Cardiac muscle cell (in vitro differentiated cells and primary cell): ENCODE measurements at places on chromosomes 5 and 9. TPM values are rescaled to one million over a fixed set of nuclear protein-coding genes. Genes with fewer than 3 reads are reported as not detected.

- no peaks in the 10 kb centered on the region for H3K36me3 ChIP-seq
- H3K4me3 ChIP-seq = no peak overlapping the region
- H3K27me3 ChIP-seq = no peaks in the 10 kb centered on the region
- H3K27ac ChIP-seq = no peak overlapping the region
- H3K4me1 ChIP-seq = no peaks in the 10 kb centered on the region
Measured at GRCh38 chr5:18961234-18961633, 1026.8 kb downstream of the CDH18 start.

DNA sequence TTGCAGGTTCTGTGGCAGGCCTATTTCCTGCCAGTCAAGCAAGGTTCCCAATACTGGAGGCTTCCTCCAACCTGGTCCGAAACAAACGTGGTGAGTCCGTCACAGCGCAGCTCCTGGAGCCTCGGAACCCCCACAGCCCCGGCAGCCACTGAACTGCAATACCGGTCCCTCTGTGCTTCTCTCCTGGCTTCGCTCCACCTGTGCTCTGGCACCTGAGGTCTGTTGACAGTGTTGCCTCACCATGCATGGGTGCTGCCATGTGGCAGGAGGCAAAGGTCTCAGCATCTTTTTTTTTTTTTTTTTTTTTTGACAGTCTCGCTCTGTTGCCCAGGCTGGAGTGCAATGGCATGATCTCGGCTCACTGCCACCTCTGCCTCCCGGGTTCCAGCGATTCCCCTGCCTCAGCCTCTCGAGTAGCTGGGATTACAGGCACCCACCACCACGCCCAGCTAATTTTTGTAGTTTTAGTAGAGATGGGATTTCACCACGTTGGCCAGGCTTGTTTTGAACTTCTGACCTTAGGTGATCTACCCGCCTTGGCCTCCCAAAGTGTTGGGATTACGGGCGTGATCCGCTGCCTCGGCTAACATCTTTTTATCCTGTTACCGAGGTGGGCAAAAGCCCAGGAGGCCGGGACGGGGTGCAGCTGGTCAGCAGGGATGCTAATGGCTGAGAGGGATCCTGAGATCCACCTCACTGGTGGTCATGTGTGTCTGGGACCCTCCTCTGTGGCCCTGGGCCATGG lies 57.1 kb upstream of the RNU6ATAC start:
- no peak for DNase-seq
- no peak overlapping the region for H3K27ac ChIP-seq
- no peaks in the 10 kb centered on the region for H3K36me3 ChIP-seq
- peaks cover 12% of the 10 kb centered on the region for H3K4me1 ChIP-seq

DNA sequence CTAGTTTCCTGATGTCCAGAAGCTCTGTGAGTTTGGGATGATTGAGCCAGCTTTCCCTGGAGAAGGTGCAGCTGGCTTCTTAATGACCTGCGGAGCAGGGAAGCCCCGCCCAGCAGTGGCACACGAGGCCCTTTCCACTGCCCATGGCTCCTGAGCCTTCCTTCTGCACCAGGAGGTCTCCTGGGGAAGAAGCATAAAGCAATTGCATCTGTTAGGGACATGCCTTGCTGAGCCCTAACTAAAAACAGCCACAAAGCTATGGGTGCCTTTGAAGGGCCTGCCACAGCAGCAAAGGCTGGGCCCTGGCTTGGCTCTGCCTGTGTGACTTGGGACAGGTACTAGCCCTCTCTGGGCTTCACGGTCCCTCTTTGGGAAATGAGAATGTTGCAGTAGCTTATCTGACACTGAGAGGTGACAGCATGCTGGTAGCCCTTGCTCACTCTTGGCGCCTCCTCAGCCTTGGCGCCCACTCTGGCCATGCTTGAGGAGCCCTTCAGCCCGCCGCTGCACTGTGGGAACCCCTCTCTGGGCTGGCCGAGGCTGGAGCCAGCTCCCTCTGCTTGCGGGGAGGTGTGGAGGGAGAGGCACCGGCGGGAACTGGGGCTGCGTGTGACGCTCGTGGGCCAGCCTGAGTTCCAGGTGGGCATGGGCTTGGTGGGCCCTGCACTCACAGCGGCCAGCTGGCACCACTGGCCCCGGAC lies 218.4 kb downstream of the FSTL4 start:
- no peaks in the 10 kb centered on the region for H3K27me3 ChIP-seq
- H3K36me3 ChIP-seq = no peaks in the 10 kb centered on the region
- H3K27ac ChIP-seq = no peak overlapping the region
- no peak overlapping the region for H3K4me3 ChIP-seq
- no peaks in the 10 kb centered on the region for H3K4me1 ChIP-seq

DNA sequence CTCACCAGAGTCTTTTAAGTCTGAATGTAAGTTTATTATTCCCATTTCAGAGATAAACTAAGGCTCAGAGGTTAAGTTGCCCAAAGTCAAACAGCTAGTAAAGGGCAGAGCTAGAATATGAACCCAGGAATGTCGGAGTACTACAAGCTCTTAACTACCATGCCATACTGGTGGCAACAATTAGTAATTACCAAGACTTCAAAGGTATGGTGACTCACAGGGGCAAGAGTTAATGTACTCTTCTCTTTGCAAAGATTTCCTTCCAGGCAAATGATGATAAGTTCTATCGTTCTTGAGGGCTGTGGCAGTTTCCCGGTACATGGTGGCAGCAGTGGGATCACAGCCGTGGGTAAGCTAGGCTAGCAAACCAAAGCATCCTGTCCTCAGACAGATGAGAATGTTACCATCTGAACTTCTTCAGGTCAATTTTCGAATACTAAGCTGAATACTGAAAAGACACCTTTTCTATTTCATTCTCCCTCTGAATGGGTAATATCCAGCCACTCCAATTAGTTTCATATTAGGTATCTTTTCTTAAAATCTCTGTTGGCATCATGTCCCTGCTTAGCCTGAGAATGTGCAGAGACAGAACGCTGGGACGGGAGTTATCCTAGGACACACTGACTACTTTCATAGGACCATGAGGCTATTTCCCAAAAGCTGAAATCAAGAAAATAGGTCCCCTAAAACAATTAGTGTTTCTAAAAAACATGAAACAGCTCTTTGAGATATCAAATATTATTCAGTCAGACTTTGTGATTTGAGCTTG lies 117.0 kb upstream of the NR5A1 start:
- no peak overlapping the region for H3K4me3 ChIP-seq
- peaks cover 7% of the 10 kb centered on the region for H3K4me1 ChIP-seq
- H3K36me3 ChIP-seq = no peaks in the 10 kb centered on the region
- DNase-seq = no peak
- H3K27ac ChIP-seq = no peak overlapping the region
- no peaks in the 10 kb centered on the region for H3K27me3 ChIP-seq

DNA sequence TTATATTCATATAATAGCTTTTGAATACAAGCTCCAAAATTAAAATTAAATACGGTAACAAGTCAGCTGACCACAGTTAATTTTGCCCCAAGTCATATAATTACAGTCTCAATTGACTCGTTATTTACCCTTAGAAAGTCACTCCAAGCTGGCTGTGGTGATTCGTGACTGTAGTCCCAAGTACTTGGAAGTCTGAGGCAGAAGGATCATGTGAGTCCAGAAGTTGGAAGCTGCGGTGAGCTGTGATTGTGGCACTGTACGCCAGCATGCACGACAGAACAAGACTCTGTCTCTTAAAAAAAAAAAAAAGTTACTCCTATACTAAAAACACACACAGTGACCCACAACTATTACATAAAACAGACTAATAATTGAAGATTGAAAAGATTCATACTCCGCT lies 31.6 kb upstream of the DTWD2 start:
- H3K4me3 ChIP-seq = no peak overlapping the region
- no peaks in the 10 kb centered on the region for H3K27me3 ChIP-seq
- no peaks in the 10 kb centered on the region for H3K36me3 ChIP-seq
- H3K27ac ChIP-seq = no peak overlapping the region

GRCh38 chr5:1494780-1495524 lies 28.8 kb downstream of the LPCAT1 start:
- no peak for DNase-seq
- no peak overlapping the region for H3K4me3 ChIP-seq
- no peaks in the 10 kb centered on the region for H3K4me1 ChIP-seq
- H3K27me3 ChIP-seq = no peaks in the 10 kb centered on the region
- no peaks in the 10 kb centered on the region for H3K36me3 ChIP-seq

DNA sequence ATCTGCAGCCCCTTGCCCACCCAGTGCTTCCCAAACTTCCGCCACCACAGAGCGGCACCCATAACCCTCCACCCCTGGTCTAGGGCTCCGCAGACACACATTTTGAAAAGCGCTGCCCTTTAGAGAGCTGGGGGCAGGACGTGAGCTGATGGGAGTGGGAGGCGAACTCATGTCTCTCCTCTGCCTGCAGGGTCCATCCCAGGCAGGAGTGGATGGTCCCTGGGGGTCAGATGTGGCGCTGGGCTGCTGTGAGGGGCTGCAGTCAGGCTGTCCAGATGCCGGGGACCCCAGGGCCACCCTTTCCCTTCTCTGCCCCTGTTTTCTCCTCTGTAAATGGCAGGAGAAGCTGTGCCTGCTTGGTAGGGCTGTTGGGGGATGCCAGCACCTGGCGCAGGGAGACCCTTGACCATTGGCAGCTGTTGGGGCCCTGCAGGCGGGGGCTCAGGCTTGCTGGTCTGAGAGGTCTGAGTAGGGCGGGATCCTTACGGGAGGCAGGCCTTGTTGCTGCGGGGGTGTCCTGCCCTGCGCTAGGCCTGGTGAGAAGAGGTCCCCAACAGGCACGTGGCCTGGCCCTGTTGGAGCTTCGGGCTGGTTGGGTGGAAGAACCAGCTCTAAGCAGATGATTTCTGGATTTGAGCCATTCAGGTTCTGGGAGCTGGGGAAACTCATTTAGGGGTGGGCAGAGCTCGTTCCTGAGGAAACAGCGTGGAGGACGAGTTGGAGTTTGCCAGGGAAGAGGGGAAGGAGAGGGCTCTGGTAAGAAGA lies 10.3 kb upstream of the RNU6ATAC start:
- DNase-seq = no peak
- H3K4me1 ChIP-seq = peaks cover 9% of the 10 kb centered on the region
- no peaks in the 10 kb centered on the region for H3K27me3 ChIP-seq
- H3K36me3 ChIP-seq = no peaks in the 10 kb centered on the region
- no peak overlapping the region for H3K4me3 ChIP-seq

DNA sequence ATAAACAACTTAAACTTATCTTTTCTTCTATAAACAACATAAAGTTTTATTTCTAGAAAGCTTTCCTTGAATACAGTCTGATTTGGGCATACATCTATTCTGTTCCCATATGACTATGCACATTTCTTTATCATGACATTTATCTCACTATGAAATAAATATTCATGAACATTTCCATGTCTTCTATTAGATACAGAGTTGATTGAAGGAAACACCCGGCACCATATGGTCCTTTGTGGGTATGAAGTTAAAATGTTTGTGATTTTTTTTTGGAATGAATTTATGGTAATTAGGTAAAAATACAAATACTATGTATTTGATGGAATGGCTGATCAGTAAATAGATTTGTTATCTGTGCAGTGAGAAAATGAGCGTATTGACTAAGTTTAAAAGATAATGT lies 1209.8 kb upstream of the ACO1 start:
- no peak overlapping the region for H3K4me3 ChIP-seq
- H3K27me3 ChIP-seq = no peaks in the 10 kb centered on the region
- no peak for DNase-seq
- H3K27ac ChIP-seq = no peak overlapping the region

GRCh38 chr5:165714598-165714997 lies 2209.2 kb downstream of the MAT2B start:
- no peak overlapping the region for H3K27ac ChIP-seq
- H3K27me3 ChIP-seq = no peaks in the 10 kb centered on the region
- no peaks in the 10 kb centered on the region for H3K36me3 ChIP-seq
- peaks cover 7% of the 10 kb centered on the region for H3K4me1 ChIP-seq

DNA sequence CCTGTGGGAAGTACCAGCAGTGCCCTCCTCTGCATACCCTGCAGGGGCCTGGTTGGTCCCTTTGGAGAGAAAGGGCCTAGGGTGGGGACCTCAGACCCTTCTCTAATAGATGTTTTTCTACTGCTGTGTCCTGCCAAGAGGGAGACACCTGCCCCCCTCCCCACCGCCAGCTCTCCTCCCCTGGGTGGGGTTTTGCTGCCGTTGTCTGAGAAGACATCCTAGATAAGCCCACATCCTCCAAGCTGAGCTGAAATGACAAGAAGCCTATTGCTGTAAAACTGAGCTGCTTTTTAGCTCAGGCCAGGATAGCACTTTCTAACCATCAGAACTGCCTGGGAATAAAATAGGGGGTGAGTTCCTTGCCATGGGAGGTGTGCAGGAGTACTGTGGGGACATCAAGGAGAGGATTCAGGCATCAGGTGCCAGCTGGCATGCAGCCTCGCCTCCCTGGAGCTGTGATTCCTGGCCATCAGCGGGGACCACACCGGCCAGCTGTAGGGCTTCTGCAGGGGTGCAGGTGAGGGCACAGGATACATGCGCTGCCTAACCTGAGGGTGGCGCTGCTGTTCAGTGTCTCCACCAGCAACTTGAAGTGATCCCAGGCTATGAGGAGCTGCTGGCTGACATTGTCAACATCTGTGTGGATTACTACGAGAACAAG lies 37.9 kb downstream of the CYFIP2 start:
- H3K27me3 ChIP-seq = no peaks in the 10 kb centered on the region
- peak overlapping the region; percentile 56 for H3K27ac ChIP-seq

- H3K27me3 ChIP-seq = no peaks in the 10 kb centered on the region
- H3K36me3 ChIP-seq = no peaks in the 10 kb centered on the region
- H3K4me3 ChIP-seq = no peak overlapping the region
- DNase-seq = no peak
- no peak overlapping the region for H3K27ac ChIP-seq
Measured at GRCh38 chr5:122429545-122430318, 117.7 kb downstream of the SNCAIP start.

DNA sequence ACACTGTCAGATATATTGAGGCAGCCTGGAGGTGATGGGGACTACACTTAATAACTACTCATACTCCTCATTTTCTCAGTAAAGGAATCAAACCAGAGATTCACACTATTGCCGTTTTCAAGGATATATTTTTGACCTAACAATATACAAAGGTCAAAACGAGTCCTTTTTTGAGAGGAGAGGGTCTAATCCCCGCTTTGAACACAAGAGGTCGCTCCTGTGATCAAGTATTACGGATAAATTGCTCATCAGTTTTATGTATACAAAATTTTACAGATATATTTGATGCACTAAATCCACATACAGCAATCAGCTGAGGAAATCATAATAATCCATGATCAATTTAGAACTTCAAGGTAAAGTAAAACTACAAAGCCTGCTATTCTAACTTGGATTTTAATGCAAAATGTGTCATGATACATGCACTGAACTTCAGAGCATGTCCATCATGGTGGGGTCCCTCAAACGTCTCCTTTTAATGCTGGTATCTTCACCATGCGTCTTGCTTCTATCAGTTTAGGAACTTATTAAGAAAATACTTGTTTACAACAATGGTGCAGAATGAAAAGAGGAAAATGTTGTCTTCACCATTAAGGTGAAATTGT lies 2.5 kb upstream of the ISL1 start:
- DNase-seq = peak; percentile 29
- H3K4me3 ChIP-seq = no peak overlapping the region

Gene AFAP1L1
- 30.5 and 39.3 TPM in 2 replicates for total RNA-seq

Gene OLFM1
- total RNA-seq = 2.4 and 6.3 TPM in 2 replicates

Gene PPP2CA
- total RNA-seq = 442 and 508 TPM in 2 replicates

Gene SPATA6L
- total RNA-seq = 0.46 and 0.63 TPM in 2 replicates

Gene FOXD1
- total RNA-seq = 0.11 TPM in 1 of 2 replicates, not detected in the other

Gene IFNA13
- not detected in 2 replicates for total RNA-seq
